Activated B cell treated with CpG ODN at 0.5 μM for 24 hours (primary cell): ENCODE measurements at places on chromosomes 13 and 19. TPM values are rescaled to one million over a fixed set of nuclear protein-coding genes. Genes with fewer than 3 reads are reported as not detected.
A peak's percentile ranks its signal among the peaks of the same experiment; 100 is the strongest.

ZNF473 gene
- 10.5 and 14.2 TPM in 2 replicates for total RNA-seq

CYP2A6 gene
- total RNA-seq, result not detected in 2 replicates

DHX34 gene
- total RNA-seq, result 17.4 and 20.0 TPM in 2 replicates

ZFP28 gene
- total RNA-seq, result 6.2 and 6.5 TPM in 2 replicates

MEF2B gene
- 11.7 and 15.5 TPM in 2 replicates for total RNA-seq

UTP14C gene
- 9.3 and 11.7 TPM in 2 replicates for total RNA-seq

TTC9B gene
- not detected in 2 replicates for total RNA-seq

ACER1 gene
- total RNA-seq, result not detected in 2 replicates

DNA sequence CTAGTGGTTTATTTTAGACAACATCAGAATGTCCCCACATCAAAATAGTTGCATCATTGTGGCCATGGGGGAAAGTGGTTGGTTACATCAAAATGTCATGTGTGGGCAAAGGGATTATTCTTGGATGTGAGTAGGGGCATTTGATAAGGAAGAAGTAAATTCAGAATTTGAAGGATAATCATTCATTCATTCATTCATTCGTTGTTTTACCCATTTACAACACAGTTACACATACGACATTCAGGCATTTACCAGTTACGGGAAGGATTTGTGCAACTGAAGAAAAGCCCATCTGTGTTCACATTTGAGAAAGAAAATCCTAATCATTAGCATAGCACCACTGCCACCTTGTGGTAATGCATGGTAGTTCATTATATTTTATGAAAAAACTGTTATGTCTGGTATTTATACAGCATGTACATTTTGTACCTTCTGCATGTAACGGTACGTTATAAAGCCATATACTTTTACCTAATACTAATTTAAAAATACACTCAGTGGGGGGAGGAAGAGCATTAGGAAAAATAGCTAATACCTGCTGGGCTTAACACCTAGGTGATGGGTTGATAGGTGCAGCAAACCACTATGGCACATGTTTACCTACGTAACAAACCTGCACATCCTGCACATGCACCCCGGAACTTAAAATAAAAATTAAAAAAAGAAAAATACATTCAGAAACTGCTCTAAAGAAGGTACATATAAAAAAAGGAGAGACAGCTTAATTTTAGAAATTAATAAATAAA is 62.1 kb downstream of the DGKH start:
- DNase-seq, result no peak

- no peak for DNase-seq
These were observed 17.3 kb upstream of the ERCC1 start for GRCh38 chr19:45440873-45441654.

- no peak for DNase-seq
These were observed 234.3 kb upstream of the TRPC4 start for GRCh38 chr13:38103851-38104250.

DNA sequence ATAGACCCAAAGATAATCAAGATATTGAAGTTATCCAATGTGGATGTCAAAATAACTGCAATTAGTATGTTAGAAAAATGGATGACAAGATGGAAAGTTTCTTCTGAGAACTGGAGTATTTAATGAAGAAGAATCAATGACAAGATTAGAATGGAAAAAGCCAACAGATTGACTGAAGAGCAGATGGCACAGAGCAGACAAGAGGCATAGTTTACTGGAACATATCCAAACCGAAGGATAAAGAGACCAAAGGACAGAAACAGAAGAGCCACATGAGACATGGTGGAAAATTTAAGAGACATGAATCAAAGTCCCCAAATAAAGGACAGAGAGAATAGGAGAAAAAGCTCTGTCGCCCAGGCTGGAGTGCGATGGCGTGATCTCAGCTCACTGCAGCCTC is 89.6 kb upstream of the RXFP2 start:
- no peak for DNase-seq

DNA sequence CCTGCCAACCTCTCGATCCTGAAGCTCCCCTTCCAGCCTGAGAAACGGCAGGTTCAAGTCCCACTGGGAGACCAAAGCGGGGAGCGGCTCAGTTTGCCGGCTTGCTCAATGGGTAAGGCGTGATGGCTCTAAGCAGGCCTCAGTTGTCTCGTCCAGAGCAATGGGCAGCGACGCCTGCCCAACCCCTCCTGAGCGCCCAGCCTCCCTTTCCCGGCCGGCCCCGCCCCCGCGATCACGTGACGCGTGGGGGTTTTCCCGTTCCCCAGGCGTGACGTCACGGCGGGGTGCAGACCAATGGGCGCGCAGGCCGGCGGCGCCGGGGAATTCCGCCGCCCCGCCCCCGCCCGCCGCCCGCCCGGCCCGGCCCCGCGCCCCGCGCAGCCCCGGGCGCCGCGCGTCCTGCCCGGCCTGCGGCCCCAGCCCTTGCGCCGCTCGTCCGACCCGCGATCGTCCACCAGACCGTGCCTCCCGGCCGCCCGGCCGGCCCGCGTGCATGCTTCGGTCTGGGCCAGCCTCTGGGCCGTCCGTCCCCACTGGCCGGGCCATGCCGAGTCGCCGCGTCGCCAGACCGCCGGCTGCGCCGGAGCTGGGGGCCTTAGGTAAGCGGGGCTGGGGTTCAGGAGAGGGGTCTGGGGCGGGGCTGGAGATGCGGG is at the start of gene RELB:
RELB (plus strand) TSS at position 378 of the 653 bp plus-strand sequence; CDS start at position 494, 116 bp downstream.
- peak; percentile 99 for DNase-seq

DNA sequence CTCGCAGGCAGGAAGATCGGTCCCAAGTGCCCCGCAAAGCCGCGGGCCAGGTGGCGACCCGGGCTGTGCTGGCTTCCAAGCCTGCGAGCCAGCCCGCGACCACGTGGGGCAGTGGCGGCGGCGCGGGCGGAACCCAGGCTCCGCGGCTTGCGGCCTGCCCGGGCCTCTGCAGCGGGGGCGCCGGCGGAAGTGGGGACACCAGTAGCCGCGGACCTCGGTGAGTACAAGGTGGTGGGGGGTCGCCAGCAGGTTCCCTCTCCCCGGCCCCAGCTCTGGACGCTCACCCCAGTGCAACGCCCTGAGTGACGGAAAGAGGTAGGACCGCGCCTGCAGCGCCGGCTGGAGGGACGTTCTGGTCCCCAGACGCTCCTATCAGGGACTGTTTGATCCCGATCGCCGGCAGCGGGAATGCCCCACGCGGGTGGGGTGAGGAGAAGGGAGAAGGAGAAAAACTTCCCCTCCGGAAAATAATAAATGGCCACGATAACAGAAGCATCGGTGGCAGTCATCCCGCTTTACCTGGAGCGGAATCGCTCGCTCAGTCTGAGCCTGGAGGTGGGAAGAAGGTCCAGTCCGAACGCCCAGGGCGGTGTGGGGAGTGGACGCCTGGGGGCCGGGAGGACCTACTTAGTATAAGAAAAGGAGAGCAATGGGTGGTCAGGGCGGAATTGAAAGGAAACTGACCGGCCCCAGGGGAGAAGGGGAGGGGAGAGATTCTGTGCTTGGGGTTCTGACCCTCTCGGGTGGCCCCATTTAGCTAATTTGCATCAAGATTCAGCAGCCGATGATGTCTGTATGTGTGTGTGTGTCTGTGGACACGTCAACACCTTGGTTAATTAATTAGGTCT is at the start of gene GEMIN7:
GEMIN7 (plus strand) TSS at position 198 of the 848 bp plus-strand sequence. CDS start 10,855 bp downstream, outside the sequence.
- peak; percentile 85 for DNase-seq

GRCh38 chr13:111897846-111898215 is 169.1 kb upstream of the SOX1 start:
- no peak for DNase-seq

GRCh38 chr19:49492573-49493405 is 3.4 kb upstream of the RPS11 start:
- DNase-seq, result no peak

GRCh38 chr19:956766-957440 is 27.2 kb upstream of the WDR18 start:
- no peak for DNase-seq

- no peak for DNase-seq
These were observed 2.2 kb upstream of the PLK5 start for GRCh38 chr19:1521636-1522035.

DNA sequence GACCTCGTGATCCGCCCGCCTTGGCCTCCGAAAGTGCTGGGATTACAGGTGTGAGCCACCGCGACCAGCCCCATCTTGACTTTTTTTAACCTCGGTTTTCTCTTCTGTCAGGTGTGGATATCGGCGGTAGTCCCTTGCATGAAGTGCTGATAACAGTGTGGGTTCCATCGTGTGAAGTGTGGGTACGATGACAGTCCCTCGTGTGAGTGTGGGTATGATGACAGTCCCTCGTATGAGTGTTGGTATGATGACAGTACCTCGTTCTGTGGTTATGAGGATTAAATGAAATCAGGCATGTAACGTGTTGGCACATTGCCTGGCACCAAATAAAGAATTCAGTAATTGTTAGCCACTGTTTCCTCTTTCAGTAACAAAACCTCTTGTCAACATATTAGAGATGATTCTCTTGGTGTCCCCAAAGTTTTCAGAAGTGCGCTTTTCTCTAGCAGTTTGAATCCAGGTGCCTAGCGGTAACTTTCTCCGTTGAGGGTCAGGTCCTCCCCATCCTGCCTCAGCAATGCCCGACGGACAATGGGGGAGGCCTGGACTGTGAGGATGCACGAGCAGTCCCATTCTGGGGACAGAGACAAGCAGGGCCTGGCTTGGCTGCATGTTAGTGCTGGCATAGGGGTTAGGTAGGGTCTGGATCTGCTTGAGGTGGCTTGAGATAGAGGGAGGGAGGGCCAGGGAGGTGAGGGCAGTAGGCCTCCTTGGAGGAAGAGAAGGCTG is 15.3 kb downstream of the GATAD2A start:
- no peak for DNase-seq

- DNase-seq, result no peak
These were observed 12.9 kb downstream of the N4BP2L1 start for GRCh38 chr13:32415019-32415418.

DNA sequence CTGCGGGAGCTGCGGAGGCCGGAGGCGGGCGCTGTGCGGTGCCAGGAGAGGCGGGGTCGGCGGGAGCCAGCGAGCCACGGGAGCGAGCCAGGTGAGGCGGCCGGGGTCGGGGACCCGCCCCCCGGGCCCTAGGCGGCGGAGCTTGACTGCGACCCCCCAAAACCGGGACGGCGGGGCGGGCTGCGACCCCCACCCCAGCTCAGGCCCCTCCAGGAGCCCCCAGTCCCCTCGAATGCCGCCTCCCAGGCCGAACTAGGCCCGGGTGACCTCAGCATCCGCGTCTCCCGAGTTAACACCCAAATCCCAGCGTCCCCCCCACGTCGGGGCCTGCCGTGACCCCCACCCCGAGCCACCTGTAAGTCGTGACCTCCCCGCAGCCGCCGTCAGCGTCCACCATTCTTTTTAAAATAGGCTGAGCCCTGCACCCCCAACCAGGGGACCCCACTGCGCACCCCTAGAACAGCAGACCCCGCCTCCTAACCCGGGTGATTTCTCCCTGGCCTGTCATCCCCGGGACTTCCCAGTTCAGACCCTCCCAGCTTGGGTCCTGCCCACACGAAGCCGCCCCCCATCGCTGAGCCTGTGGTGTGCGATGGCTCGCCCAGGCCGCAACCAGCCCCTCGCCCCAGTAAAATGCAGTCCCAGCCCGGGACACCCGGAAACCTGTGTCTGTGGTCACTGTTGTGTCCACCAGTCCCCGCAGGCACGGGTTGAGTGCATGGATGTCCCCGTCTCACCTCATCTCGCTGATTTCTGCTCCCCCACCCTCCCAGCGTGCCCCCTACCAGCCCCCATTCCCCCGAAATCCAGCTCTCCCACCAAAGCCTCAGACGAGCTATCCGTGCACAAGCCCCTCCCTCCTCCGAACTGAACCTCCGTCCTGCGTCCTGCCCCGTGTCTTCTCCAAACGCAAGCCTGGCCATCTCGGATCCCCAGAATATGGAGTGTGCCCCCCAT is 551 bp downstream of the FZR1 start:
- peak; percentile 28 for DNase-seq

- DNase-seq, result no peak
These were observed 2.6 kb upstream of the CLEC4G start for GRCh38 chr19:7734220-7735203.

- DNase-seq, result no peak
These were observed 116.6 kb downstream of the KL start for GRCh38 chr13:33132644-33133440.

- DNase-seq, result no peak
These were observed 52.9 kb downstream of the NDFIP2 start for GRCh38 chr13:79533781-79534400.
